ENCODE measurements at places on chromosomes 12 and 14.

- DNase-seq = no peak
These were observed 331.4 kb downstream of the TMTC2 start for GRCh38 chr12:83018088-83018487.

DNA sequence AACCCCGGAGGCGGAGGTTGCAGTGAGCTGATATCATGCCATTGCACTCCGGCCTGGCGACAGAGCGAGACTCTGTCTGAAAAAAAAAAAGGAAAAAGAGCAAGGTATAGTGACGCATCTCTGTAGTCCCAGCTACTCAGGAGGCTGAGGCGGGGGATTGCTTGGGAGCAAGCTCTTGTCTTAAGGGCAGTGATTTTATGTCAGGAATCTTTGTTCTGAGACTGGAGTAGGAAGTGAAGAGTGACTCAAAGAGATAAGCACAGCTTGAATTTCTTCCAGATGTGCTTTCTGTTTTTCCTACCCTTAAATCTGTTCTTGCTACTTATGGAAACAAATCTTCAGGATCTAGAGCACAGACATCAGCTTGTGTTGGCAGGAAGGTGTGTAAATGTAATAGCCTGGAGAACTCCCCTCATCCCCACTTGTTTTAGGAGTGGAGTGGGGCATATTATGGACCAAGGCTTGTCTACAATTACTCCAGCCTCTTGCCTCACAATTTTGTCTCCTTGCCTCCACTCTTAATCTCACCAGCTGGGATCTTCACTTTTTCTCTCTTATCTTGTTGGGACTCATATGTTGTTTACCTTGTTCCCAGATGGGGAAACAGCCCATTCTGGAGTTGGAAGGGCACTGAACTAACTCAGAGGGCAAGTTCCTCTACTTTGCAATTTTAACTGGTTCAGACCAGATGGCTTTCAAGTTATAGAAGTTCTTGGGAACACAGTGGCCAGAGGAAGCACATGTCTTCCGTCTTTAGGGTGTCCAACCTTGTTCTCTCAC, 7.5 kb downstream of the TMED2 start:
- no peak for DNase-seq

GRCh38 chr14:95211721-95212504, 54.6 kb upstream of the DICER1 start:
- no peak for DNase-seq

DNA sequence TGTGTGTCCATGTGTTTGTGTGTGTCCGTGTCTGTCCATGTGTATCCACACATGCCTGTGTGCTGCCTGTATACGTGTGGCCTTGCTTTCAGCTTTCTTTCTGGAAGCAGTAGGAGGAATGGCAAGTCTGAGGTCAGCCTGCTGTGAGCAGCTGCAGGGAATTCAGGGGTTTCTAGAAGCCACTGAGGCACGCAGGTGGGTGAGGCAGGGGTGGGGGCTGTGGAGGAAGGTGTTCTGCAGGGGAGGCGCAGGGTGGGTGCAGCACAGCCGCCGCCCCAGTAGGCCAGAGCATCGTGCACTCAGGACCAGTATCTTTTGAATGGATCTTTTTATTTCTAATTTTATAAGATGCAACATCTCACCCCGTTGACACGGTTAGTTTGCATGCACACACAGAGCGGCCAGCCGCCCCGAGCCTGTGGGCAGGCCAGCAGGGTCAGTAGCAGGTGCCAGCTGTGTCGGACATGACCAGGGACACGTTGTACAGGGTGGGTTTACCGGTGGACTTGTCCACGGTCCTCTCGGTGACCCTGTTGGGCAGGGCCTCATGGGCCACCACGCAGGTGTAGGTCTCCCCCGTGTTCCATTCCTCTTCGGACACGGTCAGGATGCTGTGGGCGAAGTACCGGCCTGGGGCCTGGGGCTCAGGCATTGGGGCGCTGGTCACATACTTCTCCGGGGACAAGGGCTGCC, 327.7 kb downstream of the TMEM121 start:
- no peak for DNase-seq

DNA sequence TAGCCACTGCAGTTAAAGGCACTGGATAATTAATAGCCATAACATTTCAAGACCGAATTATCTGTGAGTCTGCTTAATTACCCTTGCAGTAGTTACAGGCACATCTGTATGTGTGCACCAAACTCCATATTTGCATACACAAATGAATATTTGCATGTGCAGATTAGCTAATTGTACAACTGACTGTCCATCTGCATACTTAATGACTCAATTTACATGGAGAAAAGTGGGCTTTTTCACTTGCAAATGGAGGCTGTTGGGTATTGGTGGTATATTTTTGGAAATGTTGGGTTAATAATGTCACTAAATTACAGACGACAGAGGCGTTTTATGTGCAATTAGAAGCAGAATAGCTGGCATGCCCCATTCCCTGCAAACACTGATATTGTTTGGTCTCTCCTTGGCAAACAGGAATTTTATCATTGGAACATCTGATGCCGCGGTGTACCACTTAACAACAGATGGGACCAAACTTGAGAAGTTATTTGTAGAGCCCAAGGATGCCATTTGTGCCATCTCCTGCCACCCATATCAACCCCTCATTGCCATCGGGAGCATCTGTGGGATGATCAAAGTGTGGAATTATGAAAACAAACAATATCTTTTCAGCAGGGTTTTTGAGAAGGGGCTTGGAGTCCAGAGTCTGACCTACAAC, 39.6 kb downstream of the CFAP251 start:
- DNase-seq = no peak

- no peak for DNase-seq
These were observed 20.9 kb downstream of the PROX2 start for GRCh38 chr14:74855021-74855420.

GRCh38 chr14:37985826-37986470, 221.8 kb upstream of the SSTR1 start:
- peak; percentile 29 for DNase-seq

- DNase-seq = no peak
These were observed 189.7 kb downstream of the EPS8 start for GRCh38 chr12:15599266-15600037.

DNA sequence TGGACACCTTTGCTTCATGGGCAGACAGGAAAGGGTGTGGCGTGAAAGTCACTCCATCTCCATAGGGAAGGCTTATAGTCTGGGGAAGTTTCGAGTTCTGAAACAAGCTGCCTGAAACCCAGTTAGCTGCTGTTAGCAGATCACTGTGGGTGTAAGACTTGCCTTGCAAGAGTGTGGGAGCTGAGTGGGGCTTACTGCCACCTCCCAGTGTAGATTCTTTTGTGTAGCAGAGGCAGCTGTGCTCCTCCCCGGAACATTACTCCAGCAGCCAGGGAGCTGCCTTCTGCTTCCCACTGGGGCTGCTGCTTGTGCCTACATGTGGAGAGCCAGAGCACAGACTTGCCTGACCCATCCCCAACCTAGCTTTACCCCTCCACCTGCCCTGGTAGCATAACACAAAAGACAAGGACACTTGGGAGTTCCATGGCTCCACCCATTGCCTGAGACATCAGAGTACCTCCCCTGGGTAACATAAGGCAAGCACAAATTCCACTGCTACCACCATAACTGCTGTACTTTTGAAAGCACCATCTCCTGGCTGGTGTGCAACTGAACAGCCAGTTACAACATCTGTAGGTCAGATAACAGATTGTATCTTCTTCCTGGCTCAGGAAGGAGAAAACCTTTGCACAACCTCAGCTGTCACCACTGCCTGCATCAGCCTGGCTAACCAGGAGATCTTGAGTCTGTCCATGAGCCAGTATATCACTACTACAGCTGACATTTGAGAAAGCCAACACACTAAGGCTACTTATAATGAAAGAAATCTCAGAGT, 69.5 kb downstream of the ADAMTS20 start:
- DNase-seq = no peak

DNA sequence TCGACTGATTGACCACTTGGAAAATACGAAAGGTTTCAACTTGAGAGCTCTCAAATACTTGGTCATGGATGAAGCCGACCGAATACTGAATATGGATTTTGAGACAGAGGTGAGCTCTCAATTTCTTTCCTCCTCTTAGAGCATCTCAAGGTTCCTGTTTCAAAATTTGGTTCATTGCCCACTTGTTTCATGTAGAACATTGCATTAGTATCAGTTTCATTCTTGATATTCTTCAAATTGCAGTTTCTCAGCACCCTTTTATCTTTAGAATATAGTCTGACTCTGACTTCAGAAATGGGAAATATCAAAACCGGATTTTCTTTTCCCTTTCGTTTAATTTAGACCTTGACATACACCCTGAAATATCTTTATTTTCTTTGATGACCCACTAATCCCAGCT, 8.8 kb downstream of the DDX47 start:
- no peak for DNase-seq

GRCh38 chr12:53869500-53869899, 69.1 kb upstream of the HOXC13 start:
- no peak for DNase-seq

DNA sequence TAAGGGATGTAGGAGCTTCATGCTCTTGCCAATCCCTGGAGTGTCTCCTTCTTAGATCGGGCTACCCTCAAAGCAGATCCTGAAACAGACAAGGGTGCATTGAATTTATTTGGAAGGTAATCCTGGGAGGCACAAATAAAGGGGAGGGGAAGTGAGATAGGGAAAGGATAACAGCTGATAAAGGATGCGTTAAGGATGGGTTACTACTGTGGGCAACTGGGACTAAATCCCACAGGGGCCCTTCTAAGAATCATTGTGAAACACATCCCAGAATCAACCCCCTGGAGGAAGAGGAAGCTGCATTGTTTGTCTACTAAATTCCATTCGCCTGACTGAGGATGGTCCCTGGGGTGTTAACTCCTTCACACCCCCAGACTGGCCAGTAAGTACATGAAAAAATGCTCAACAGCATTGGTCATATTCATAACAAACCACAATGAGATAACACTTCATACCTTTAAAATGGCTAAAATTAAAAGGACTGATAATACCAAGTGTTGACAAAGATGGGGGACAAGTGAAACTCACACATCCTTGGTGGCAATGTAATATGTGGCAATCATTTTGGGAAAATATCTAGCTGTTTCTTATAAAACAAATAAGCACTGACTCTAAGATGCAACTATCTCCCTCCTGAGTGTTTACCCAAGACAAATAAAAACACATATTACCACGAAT, 37.0 kb upstream of the CMKLR1 start:
- no peak for DNase-seq

DNA sequence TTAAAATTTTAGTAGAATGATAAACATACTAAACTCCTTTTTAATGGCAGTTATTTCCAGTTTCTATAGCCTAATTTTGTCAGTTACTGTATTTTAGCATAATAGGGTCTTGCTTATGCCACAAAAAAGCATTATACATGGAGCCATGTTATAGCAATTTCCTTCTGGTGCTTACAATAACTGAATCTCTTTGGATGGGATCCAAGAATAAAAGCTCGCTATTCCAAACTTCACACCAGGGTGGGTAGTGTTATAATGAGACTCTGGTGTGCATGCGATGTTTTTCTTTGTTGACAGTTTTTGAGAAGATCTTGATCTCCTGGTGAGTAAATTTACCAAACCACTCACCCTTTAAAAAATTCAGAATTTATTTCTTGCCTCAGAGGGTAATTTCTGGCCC, 90.4 kb upstream of the CCDC91 start:
- DNase-seq = no peak
